ENCODE measurements at places on chromosomes 1 and 21.
A peak's percentile ranks its signal among the peaks of the same experiment; 100 is the strongest.

DNA sequence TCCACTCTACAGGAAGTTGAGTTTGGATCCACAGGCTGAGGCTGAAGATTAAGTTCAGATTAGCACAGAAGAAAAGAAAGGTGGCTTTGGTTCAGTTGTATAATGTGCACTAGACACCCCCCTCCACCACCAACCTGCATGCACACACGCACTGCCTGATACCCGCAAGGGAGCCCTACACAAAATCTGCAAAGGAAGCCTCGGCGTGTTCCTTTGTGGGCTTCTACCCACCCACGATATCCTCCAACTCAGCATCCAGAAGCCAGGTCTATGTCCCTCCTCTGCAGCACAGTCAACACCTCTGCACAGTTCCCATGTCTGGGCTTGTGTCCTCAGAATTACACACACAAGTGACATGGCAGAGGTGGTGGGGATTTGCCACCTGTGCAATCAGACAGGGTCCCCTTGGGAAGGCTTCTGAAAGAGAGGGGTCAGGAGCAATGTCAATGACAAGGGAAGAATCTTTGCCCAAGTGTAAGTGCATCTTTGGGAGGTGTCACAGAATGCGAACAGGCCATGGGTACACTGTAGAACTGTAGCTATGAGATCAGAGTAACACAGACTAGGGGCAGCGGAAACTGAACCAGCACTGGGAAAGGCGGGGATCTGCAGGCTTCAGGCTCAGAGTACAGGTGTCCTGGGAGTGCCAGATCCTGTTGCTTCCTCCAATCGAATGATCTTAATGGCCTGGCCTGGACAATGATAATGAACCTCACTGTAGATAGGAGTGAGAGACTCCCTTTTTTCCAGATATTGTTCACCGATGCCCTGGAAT lies 148.6 kb upstream of the ETV3 start:
- DNase-seq, result no peak

DNA sequence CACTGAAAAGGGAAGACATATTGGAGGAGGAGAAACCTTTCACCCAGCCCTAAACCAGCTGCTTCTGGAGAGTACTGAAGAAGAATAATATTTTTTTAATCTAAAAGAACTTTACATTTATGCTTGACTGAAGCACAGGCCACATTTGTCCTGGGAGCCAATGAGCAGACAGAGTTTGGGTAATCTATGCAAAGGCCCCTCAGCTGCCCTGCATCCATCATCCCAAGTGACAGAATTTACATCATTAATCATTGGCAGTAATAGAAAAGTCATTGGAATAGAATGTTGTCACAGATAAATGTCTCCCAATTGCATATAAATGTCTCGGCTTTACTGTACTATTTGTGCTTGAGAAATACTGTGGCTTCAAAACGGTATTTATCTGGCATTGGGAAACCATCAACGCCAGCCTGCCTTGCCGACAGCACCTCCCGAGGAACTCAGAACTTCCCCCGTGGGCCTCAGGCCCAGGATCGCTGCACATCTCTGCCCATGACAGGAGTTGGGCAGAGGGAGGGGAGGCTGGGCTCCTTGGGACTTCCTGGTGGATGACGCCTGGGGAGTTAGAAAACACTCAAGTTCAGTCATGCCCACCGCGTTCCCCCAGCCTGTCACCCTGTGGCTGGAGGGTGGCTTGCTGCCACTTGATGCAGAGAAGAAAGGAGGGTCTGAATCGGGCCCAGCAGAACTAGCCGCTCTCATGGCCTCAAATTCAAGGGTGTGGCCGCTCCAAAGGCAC lies 133.1 kb downstream of the CAMTA1 start:
- peak; percentile 60 for DNase-seq

DNA sequence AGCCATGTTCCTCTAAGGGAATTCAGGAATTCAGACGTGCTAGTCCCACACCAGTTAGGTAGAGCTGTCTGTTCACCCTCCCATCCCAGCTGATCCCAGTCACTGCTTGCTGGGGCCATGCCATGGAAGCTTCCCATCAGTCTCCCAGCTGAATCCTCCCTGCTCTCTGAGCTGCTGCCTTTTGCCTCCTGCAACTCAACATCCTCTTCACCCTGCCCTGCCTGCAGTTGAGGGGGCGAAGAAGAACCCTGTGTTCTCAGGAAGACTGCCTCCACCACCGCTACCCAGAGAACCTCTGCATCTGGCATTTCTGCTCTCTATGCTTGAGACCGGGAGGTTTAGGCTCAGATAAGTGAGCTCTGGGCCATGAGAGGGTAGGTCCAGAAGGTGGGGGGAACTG lies 16.2 kb downstream of the CDCA8 start:
- DNase-seq, result no peak

- DNase-seq, result no peak
Measured at GRCh38 chr1:47919113-47919833, 77.9 kb downstream of the TRABD2B start.

GRCh38 chr1:179351281-179351680 lies 14.5 kb upstream of the AXDND1 start:
- DNase-seq, result no peak

DNA sequence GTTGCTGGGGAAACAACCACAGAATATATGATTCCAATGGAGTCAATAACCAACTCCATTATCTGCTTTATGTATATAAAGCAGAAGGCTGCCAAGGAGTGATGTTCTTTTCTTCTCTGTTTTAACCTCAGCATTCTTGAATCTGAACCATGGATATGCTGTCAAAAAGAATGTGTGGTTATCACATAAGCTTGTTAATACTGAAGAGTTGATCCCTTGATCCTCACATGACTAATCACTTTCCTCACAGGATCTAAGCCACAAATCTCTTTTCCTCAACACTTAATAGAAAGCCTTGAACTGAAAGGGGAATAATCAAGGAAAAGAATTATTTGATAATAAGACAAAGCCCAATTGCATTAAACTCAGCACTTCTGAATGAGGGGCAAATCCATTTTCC lies 271.3 kb upstream of the KIAA0040 start:
- no peak for DNase-seq

DNA sequence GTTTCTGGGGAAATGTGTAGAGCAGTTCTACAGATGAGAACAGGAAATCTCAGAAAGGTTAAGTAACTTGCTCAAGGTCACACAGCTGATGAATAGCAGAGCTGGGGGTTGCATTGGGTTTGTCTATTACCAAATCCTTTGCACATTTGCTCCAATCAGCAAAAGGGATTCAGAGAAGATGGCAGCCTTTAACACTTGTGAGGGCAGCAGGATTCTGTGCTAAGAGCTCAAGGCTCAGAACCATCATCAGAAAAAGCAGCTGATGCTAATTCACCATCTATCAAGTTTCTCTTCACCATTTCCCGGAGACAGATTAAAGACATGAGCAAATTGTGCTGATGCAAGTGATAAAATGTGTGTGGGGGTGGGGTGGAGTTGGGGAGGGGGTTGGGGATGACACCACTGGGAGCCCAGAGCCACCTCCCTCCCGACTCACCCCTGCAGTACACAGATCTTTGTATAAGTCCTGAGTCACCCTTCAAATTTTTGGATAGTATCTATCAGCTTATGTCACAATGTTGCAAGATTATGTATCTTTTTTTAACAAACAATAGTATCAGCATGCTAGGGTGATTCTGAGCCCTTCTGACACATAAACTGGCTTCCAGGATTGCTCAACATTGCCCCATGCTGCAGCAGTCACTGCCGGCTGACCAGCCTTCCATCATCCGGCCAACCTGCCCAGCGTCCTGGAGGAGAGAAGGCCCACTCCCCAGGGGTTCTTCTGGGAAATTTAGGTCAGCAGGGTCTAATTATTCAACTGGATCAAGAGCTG lies 2.8 kb upstream of the SPSB1 start:
- DNase-seq, result no peak

GRCh38 chr1:206135248-206135647 lies 18.1 kb upstream of the AVPR1B start:
- DNase-seq, result no peak

DNA sequence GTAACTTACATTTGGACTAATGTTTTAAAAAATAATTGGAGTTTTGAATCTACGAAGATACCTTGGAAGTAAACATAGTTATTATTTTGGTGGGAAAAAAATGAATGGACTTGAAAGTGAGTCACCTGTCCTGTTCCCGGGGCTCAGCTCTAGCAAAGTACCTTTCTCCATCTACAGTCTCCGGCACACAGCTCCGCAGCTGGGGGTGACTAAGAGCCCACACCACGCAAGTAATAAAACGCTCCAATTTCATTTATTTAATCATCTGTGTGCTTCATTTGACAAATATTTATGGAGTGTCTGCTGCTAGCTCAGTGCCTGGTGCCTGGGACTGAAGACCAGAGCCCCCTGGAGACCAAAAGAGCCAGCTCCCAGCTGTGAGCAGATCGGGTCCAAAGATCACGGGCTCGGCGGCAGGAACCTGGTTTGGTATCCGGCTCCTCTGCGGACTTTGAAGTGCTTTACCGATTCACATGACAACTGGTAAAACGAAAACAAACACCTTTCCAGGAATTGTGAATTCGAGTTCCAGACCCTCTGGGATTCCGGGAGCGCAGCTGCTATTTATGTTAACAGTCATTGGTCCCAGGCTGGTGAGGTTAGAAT lies 1.7 kb upstream of the RIPK4 start:
- DNase-seq, result peak; percentile 61

DNA sequence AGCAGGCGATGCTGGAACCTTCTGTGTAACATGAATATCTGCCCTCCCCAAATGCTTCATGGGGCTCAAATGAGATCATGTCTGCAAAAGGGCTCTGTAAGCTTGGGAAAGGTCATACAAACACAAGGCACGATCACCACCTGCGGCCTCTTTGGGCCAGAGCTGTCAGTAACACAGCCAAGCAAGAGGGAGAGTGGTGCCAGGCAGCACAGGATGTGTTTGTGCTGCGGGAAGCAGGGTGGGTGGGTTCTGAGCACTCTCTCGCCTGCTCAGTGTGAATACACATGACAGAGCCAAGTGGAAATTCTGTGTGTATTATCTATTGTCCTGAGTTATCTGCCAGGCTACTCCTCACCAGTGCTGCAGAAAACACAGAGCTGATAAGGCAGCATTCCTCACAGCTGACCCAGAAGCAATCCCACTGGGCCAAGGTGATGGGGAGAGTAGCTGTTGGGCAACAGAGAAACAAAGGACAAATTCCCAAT lies 101.2 kb downstream of the LAMC2 start:
- no peak for DNase-seq

GRCh38 chr1:59445040-59445439 lies 148.1 kb downstream of the FGGY start:
- DNase-seq, result no peak

DNA sequence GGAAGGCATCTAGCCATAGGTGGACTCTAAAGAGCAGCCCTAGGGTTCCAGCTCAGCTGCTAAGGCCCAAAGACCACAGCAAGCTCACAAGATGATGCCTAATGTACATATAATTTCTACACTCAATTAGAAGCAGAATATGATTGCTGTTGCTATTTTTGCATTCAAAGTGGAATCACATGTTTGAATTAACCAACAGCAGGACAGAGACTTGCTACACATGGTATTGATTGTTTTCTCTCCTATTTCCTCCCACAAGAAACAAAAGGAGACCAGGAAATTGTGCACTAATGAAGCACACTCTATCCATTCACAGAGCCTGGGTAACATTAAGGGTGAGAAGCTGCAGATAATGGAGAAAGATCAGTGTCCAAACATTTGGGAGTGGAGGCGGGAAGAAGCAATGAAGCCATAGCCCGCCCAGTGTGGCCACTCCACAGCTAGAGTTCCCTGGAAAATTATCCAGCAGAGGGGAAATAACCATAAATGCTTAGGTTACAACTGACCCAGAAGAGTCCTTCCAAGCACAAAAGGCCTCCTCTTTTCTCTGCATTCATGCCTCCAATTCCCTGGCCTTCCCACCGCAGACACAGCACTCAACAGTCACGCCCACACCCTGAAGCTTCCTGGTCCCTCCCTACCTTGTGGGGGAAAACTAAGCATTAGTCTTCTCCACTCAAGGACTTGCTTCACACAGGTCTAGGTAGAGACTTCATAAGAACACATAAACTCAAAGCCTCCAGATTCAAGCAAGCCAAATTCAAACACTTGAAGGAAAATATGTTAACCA lies 7.5 kb downstream of the CNN3 start:
- DNase-seq, result no peak

- DNase-seq, result peak; percentile 40
Measured at GRCh38 chr21:46188226-46189212, 4.3 kb upstream of the SPATC1L start.

DNA sequence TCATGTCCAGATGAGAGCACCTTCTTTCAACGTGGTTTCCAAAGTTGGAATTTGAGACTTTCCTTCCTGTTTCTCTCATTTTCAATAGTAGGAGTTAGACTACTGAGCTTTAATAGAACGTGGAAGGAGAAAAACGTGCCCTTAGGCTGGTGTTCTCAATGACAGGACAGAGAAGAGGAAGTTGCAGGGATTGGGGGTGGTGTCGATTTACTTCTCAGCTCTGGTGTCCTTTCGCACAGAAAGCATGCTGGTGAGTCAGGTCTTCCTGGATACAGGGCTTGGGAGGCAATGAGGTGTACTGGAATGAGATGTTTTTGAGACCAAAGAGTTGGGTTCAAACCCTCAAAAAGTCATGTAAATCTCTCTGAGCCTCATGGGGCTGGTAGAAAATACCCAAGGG lies 67.1 kb downstream of the HIVEP3 start:
- no peak for DNase-seq

- DNase-seq, result no peak
Measured at GRCh38 chr1:229031061-229031460, 239.8 kb upstream of the RAB4A start.

DNA sequence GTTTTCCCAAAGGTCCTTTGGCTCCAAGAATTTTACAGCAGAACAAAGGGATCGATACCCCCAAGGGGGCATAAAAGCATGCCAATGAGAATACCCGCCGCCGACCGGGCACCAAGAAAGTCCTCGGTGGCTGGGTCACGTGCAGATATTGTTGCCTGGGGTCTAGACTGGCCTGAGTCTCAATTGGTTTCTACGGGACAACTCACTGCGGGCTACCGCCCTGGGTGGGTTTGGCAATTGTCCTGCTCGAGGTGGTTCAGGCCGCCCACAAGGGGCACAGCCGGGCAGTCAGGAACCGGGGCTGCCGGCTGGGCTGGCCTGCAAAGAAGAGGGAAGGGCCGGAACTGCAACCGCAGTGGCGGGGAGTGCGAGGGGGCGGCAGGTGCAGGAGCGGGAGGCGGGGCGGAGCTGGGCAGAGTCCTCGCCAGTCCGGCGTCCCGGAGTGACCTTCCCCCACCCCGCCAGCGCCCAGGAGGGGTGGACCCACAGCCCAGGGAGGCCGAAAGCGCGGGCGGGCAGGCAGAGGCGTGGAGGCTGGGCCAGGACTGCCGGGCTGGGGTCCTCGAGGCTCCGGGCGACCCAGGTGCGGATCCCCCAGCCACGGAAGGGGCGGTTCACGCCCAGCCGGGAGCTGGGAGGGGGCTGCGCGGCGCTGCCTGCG lies 926 bp upstream of the ATP1B1 start:
- DNase-seq, result peak; percentile 75

- DNase-seq, result no peak
Measured at GRCh38 chr1:32783851-32784250, 33.3 kb downstream of the YARS1 start.

GRCh38 chr1:111832521-111833155 lies 76.9 kb downstream of the DDX20 start:
- DNase-seq, result no peak

- no peak for DNase-seq
Measured at GRCh38 chr1:54356680-54357147, 49.5 kb downstream of the SSBP3 start.

- DNase-seq, result no peak
Measured at GRCh38 chr1:94069919-94070285, 51.0 kb downstream of the ABCA4 start.

GRCh38 chr1:75836528-75837100 lies 39.9 kb downstream of the MSH4 start:
- DNase-seq, result no peak
